ENCODE measurements at places on chromosomes 6 and 20.

- no peak for DNase-seq
These were observed 57.2 kb upstream of the CNR1 start for GRCh38 chr6:88223298-88223697.

DNA sequence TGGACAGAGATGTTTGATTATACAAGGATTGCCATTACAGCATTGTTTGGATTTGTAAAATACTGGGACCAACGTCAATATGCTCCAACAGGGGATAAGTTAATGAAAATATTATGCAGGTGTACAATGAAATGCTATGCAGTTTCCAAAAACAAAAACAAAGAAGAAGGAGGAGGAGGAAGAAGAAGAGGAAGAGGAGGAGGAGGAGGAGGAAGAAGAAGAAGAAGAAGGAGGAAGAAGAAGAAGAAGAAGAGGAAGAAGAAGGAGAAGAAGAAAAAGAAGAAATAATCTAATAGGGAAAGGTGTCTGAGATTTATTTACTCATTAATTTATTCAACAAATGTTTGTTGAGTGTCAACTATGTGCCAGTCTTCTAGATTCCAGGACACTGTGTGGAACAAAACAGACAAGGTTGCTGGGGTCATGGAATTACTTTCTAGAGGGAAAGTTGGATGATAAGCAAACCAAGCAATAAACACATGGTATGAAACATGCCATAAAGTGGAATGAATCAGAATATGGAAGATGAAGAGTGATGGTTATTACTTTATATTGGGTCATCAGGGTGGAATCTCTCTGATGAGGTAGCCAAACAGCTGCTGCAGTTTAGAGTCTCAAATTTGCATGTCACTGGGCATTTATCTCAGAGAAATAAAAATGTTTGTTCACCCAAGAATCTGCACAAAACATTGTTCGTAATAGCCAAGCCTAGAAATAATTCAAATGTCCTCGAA, 6.3 kb upstream of the TRIM27 start:
- DNase-seq = no peak

DNA sequence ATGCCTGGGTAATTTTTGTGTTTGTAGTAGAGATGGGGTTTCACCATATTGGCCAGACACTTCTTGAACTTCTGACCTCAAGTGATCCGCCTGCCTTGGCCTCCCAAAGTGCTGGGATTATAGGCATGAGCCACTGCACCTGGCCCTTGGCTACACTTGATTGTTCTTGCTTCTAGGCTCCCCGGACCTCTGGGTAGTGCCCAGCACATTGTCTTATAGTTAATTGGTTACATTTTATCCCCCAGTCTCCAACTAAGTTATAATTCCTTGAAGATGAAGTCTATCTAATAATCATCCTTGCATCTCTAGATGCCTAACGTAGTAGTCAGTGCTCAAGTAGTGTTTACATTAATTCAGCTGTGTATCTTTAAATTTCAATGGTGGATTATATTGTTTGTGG, 11.8 kb downstream of the SMPDL3A start:
- DNase-seq = no peak

DNA sequence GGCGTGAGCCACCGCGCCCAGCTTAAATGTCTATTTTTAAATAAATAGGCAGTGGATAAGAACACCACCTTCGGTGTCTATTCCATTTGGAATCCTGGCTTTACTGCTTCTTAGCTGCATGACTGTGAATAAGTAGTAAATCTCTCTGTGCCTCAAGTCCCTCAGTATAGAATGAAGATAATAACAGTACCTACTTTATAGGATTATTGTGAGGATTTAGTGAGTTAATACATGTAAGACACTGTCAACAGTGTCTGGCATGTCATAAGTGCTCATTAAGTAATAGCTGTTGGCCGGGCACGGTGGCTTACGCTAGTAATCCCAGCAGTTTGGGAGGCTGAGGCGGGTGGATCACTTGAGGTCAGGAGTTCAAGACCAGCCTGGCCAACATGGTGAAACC, 10.1 kb downstream of the TPX2 start:
- DNase-seq = no peak

DNA sequence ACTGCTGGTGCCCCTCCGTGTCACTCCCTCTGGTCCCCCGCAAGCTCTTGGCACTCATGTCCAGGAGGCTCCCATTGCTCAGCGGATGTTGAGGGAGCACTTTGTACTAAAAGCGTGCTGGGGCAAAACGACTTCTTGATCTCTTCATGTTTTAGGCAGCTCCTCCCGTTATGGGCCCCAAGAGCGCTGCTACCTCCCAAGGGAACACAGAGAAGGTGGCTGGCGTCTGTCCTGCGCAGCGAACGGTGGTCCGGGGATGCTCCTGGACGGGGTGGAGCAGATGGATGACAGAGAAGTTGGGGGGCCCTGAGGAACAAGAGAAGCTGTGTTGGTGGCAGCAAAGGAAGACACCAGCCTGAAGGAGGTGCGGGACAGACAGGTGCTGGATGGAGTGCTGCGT, 99.8 kb downstream of the TMEM242 start:
- DNase-seq = no peak

- no peak for DNase-seq
These were observed 100.3 kb downstream of the SH3BGRL2 start for GRCh38 chr6:79731471-79731870.

GRCh38 chr6:163731215-163732013, 316.9 kb downstream of the QKI start:
- DNase-seq = no peak

GRCh38 chr20:63742381-63743024, 2.9 kb downstream of the SLC2A4RG start:
- no peak for DNase-seq

DNA sequence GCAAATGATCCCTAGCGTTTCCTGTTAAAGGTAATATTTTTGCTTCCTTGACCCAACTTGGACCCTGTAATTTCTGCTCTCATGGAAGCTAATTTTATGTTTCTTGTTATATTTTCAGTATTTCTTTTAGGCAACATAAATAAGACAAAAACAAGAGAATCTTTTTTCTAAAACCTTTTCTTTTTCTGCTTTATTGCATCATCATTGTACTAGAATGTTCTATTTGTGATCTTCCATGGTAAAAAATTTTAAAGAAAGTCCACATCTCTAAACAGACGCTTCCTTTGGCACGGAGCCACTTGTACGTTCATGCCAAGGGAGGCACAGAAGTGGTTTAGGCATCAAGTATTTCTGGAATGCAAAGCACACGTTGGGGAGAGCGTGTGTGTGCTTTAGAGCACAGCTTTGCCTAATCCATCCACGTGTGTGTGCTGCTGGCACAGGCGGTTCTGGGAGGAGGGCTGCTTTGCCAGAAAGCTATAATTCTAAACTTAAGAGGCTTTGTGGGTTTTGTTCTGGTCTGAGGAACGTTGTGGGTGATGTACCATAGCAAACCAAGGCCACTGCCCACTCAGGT, 98.3 kb downstream of the SASH1 start:
- peak; percentile 85 for DNase-seq

DNA sequence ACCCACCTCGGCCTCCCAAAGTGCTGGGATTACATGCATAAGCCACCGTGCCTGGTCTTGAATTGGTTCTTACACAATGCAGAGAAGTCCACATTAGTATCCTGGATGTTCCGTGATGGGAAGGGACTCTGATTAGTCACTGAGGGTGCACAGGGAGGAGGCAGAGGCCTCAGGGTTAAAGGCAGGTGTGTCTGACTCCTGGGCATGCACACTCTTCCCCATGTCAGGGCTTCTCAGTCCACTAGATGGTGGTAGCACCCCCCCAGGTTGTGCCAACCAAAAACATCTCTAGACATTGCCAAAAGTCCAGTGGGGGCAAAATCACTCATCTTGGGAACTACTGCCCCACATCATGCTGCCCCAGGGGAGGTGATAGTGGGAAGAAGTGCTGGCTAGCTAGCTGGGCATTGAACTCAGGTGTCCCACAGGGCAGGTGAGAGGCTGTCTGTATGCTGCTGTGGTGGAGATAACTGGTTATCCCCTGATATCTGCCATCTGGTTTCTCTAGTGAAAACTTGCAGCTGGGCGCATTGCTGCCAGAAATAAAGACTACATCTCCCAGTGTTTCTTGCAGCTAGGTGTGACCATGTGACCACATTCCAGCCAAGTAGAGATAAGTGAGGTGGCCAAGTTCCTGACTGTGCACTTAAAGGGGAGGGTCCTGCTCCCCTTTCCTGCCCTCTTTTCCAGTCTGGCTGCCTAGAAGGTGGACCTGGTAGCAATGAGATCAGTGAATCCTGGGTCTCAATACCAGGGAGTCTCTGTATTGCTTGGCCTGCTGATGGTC, 8.4 kb upstream of the NSFL1C start:
- DNase-seq = no peak

DNA sequence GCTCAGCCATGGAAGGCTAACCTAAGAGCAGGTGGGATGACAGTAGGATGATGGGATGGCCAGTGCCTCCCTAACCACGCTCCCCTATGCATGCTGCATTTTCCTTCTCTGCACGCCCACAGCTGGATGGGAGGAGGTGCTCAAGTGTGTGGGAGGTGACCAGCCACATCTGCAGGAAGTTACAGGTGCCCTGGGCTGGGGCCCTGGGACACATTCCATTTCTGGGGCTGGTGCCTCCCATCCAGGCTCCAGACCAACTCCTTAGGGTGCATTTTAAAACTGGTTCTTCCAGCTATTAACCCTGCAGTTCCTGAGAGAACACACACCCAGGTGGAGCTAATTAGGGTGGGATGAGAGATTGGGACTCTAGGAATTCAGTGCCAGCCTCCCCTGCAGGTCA, 135.3 kb upstream of the ARMC2 start:
- DNase-seq = no peak

DNA sequence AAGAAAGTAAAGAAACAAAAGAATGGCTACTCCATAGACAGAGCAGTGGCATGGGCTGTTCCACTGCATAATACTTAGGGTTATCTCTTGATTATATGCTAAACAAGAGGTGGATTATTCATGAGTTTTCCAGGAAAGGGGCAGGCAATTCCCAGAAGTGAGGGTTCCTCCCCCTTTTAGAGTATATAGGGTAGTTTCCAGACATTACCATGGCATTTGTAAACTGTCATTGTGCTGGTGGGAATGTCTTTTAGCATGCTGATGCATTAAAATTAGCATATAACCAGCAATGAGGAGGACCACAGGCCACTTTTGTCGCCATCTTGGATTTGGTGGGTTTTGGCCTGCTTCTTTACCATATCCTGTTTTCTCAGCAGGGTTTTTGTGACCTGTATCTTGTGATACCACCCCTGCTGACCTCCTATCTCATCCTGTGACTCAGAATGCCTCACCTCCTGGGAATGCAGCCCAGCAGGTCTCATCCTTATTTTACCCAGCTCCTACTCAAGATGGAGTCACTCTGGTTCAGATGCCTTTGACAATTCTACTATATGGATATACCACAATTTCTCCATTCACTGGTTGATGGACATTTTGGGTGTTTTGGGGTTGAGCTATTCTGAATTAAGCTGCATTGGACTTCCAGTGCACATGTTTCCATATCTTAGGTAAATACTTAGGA, 280.6 kb downstream of the FARS2 start:
- peak; percentile 10 for DNase-seq

DNA sequence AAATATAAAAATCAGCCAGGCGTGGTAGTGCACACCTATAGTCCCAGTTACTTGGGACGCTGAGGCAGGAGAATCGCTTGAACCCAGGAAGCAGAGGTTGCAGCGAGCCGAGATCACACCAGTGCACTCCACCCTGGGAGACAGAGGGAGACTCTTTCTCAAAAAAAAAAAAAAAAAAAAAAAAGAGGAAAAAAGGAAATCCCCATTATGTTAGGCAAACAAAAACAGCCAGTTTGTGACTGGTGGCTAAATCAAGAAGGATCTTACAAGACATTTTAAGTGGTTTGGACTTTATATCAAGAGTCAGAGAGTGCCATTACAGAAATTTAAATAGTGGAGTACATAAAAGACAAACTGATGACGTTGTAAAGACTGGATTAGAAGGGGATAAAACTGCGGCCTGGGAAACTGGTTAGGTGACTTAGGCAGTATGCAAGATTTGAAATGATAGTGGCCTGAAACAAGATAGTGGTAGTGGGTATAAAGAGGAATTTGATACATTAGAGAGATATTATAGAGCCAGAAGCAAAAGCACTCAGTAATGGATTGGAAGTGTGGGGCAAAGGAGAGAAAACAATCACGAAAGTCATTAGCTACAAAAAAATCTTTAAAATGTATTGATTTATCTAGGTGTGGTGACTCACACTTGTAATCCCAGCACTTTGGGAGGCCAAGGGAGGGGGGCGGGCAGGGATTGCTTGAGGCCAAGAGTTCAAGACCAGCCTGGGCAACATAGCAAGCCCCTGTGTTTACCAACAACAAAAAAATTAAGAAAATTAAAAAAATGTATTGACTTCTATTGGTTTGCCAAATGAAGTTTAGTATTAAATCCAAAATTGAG, 1.7 kb upstream of the MYO6 start:
- DNase-seq = no peak

- no peak for DNase-seq
These were observed 5.4 kb upstream of the SDCBP2 start for GRCh38 chr20:1334370-1334731.

- no peak for DNase-seq
These were observed 91.9 kb downstream of the RFPL4B start for GRCh38 chr6:112439010-112439409.

- no peak for DNase-seq
These were observed 150.8 kb downstream of the AHI1 start for GRCh38 chr6:135346747-135347146.

GRCh38 chr6:89110284-89110683, 7.6 kb downstream of the SRSF12 start:
- DNase-seq = no peak

DNA sequence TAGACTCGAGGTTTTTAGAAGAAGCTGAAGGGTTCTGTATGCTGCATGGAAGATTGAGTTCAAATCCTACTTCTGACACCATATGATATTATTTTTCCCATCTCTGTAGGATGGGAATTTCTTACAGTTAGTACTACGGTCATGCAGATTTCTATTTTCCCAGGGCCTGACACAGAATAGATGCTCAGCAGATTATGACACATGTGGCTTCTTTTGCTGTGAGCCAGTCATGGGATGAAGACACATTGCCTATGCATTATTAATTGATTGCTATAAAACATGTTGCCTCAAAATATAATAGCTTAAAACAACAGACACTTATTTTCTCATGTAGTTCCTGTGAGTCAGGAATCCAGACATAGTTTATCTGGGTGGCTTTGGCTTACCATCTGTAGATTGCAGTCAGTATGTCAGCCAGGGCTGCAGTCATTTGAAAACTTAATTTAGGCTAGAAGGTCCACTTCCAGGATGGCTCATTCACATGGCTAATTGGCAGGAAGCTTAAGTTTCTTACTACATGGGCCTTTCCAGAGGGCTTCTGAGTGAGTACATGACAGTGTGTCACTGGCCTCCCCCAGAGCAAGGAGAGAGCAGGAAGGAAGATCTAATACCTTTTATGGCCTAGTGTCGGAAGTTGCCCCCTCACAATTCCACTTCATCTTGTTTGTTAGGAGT, 29.5 kb downstream of the TOP1 start:
- DNase-seq = peak; percentile 66

GRCh38 chr20:8385247-8385646, 253.2 kb downstream of the PLCB1 start:
- DNase-seq = peak; percentile 81
